Upper lobe of right lung (tissue), 1 donor: ENCODE measurements at places on chromosomes 1 and 21. TPM values are rescaled to one million over a fixed set of nuclear protein-coding genes. Genes with fewer than 3 reads are reported as not detected.

DNA sequence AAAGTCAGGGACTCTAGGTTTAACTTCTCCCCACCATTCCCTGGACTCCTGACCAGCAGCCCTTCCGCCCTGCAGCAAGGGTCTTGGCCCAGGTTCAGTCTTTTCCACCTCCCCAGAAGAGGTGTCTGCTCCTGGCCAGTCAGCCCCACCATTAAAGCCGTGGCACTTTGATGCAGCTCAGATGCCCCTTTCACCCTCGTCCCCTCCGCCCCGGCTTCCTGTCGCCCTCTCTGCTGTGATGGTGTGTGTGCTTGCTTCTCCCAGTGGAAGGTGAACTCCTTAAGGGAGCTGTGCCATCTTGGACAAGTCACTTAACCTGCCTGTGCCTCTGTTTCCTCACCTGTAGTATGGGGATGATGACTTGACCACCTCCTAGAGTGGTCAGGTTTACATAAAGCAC, 17.8 kb upstream of the TTC4 start:
- no peaks in the 10 kb centered on the region for H3K36me3 ChIP-seq
- no peak for DNase-seq
- H3K27ac ChIP-seq: no peak overlapping the region
- no peaks in the 10 kb centered on the region for H3K27me3 ChIP-seq

DNA sequence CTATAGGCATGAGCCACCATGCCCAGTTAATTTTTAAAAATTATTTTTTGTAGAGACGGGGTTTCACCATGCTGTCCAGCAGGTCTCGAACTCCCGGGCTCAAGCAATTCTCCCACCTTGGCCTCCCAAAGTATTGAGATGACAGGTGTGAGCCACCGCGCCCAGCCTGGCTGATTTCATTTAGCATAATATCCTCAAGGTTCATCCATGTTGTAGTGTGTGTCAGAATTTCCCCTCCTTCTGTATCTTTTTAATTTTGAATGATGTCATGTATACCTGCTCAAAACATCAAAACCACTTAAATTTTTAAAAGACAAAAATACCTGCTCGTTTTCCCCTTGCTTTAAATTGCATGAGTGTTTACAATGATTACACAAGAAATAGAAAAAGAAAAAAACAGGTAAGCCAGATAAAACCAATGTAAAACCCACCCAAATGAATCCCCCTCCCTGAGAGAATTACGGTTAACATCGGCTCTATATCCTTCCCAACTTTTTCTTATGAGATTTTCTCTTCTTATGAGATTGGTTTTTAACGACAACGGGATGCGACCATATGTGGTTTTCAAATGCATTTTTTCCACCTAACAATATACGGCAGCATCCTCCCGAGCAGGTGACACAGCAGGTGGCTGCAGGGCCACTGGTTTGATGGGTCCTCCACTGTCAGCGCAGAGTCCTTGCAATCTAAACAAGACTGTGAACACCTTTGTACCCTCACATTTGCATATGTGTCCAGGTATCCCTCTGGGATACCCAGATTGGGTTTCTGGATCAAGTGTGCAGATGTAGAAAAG, 22.1 kb downstream of the IFFO2 start:
- peaks cover 37% of the 10 kb centered on the region for H3K4me1 ChIP-seq
- H3K27me3 ChIP-seq: no peaks in the 10 kb centered on the region
- H3K4me3 ChIP-seq: no peak overlapping the region
- H3K36me3 ChIP-seq: no peaks in the 10 kb centered on the region
- no peak for DNase-seq

DNA sequence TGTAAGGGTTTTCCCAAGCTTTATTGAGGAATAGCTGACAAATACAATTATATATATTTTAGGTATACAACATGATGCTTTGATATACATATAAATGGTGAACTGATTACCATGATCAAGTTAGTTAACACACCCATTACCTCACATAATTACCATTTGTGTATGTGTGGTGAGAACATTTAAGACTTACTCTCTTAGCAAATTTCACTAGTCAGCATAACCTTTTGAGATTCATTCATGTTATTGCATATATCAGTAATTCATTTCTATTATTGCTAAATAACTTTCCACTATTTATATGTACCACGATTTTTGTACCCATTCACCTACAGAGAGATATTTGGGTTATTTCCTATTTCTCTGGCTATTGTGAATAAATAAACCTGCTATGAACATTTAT, 16.2 kb upstream of the TP53BP2 start:
- H3K4me3 ChIP-seq: no peak overlapping the region
- H3K27me3 ChIP-seq: no peaks in the 10 kb centered on the region
- no peaks in the 10 kb centered on the region for H3K36me3 ChIP-seq
- no peaks in the 10 kb centered on the region for H3K4me1 ChIP-seq

- no peaks in the 10 kb centered on the region for H3K4me1 ChIP-seq
- H3K4me3 ChIP-seq: no peak overlapping the region
- H3K27me3 ChIP-seq: no peaks in the 10 kb centered on the region
- no peak overlapping the region for H3K27ac ChIP-seq
- DNase-seq: no peak
- no peaks in the 10 kb centered on the region for H3K36me3 ChIP-seq
Observed at GRCh38 chr1:197464044-197464443, 196.0 kb downstream of the CRB1 start.

DNA sequence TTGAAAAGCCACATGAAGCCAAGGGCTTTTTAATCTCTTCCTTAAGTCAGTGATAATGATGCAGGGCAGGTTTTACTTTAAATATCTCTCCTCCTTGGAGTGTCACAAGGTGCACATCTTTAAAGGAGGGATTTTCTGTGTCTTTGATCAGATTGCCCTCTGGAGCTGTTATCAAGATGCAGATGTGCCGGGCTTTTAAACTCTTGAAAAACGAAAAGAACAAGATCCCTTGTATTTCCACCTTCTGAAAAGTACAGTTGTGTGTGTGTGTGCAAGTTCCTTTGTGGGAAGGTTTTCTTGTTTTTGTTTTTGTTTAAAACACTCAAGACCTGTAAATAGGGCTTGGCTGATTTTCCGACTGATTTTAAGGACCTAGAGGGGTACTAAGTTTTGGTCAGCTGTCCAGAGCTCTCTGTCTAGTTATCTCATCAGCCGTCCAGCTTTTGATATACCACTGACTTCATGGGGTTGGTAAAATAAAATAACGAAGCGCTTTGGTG, 1.6 kb downstream of the MARK1 start:
- H3K4me1 ChIP-seq: no peaks in the 10 kb centered on the region
- H3K4me3 ChIP-seq: peak overlapping the region; percentile 61
- no peak overlapping the region for H3K27ac ChIP-seq
- no peak for DNase-seq

- H3K27ac ChIP-seq: no peak overlapping the region
- DNase-seq: no peak
- H3K36me3 ChIP-seq: no peaks in the 10 kb centered on the region
- peaks cover 3% of the 10 kb centered on the region for H3K27me3 ChIP-seq
- H3K4me3 ChIP-seq: no peak overlapping the region
Observed at GRCh38 chr1:223248001-223248769, 105.1 kb upstream of the TLR5 start.

- no peak overlapping the region for H3K27ac ChIP-seq
- H3K4me3 ChIP-seq: no peak overlapping the region
- no peaks in the 10 kb centered on the region for H3K36me3 ChIP-seq
- DNase-seq: no peak
Observed at GRCh38 chr1:242196101-242196500, 197.2 kb upstream of the MAP1LC3C start.

DNA sequence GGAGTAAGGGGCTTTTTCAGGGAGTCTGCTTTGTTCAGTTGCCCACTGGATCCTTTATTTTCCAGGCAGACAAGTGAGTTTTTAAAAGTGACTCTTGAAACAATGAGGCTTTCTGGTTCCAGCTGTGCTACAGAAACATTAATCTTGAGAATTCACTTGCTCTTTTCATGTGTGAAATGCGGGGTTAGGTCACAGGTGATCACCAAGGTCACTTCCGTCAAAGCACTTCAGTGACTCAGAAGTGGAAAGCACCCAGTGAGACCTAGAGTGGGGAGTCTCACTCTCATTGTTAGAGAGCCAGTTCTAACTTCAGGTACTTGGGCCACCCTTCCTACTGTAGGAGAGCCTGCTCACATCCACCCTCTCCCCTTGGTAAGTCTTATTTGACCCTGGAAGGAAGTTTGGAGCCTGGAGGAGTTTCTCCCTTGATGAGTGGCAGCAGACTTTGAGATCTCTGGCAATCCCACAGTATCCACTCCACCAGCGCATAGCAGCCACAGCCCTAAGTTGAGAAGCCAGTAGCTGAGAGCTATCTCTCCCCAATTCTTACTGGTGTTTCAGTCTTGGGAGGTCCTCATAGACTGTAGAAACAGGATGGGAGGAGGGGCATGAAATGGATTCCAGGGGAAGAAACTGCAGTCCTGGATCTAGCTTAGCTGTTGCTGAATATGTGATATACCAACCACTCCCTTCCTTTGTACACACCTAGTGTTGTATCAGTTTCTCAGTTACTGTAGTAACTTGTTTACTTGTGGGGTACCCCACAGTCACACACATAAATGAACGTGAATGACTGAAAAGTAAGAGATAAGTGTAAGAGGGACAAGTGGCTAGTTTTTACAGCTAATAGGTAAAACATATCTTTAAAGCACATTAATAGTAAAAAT, 3.1 kb downstream of the TACSTD2 start:
- peaks cover 10% of the 10 kb centered on the region for H3K4me1 ChIP-seq
- H3K27me3 ChIP-seq: no peaks in the 10 kb centered on the region
- H3K27ac ChIP-seq: peak overlapping the region; percentile 58

TNFRSF25 gene
- total RNA-seq: 10.0 TPM

TNFSF4 gene
- total RNA-seq: 0.72 TPM

CD101 gene
- 37.4 TPM for total RNA-seq

NR1I3 gene
- not detected for total RNA-seq

CLCA4 gene
- total RNA-seq: not detected

PKLR gene
- not detected for total RNA-seq

RHOU gene
- 21.0 TPM for total RNA-seq
